ENCODE measurements at places on chromosomes 5 and 9. TPM values are rescaled to one million over a fixed set of nuclear protein-coding genes. Genes with fewer than 3 reads are reported as not detected.

- DNase-seq = no peak
Observed at GRCh38 chr9:16031971-16032370, 479.1 kb downstream of the CCDC171 start.

GRCh38 chr9:137953683-137954438 is 76.3 kb downstream of the CACNA1B start:
- DNase-seq = no peak

DNA sequence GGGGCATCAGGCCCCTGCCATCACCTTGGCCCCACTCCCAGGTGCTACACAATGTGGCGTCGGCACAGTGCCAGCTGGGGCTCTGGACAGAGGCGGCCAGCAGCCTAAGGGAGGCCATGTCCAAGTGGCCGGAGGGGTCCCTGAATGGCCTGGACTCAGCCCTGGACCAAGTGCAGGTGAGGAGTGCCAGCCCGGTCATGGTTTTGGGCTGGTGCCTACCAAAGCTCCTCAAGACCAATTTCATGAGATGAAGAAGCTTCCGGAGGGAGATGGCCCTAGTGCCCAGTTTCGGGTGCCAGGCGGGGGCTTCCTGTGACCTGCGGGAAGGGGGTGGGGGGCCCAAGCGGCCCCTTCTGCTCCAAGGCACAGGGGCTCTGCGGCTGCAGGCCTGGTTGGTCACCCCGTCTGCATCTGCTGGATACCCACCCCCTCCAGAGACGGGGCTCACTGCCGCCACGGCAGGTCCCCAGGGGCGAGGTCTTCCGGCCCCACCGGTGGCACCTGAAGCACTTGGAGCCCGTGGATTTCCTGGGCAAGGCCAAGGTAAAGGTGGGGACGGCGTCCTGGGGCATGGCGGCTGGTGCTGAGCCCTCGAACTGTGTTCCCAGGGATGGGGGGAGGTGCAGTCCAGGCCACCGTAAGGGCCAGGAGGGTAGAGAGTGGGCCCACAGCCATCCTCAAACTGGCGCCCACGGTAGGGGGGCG is 5.8 kb downstream of the NOXA1 start:
- no peak for DNase-seq

GRCh38 chr5:141623186-141623585 is 4.4 kb upstream of the DIAPH1 start:
- no peak for DNase-seq

IL4 gene
- not detected for polyA plus RNA-seq

DNA sequence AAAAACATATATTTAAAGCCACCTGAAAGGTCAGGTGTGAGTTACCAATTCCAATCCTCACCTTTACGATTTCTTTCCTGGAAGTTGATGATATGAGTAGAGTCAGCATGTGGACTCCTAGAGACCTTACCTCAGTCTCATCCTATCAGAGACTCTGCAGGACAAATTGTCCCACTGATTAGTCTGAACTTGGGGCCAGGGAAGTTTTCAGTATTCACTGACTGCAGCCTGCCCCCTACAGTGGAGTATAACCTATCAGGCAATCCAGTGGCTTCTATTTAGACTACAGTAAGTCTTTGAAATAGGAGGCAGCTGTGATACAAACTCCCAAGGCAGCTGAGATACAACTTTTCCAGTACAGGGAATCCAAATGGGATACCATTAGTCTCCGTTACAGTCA is 449.4 kb upstream of the CDH10 start:
- no peak for DNase-seq

- no peak for DNase-seq
Observed at GRCh38 chr5:75522542-75522941, 10.9 kb downstream of the POLK start.

PLPP7 gene
- polyA plus RNA-seq = 2.0 TPM

GRCh38 chr5:162026803-162027202 is 40.8 kb upstream of the GABRG2 start:
- DNase-seq = no peak

DNA sequence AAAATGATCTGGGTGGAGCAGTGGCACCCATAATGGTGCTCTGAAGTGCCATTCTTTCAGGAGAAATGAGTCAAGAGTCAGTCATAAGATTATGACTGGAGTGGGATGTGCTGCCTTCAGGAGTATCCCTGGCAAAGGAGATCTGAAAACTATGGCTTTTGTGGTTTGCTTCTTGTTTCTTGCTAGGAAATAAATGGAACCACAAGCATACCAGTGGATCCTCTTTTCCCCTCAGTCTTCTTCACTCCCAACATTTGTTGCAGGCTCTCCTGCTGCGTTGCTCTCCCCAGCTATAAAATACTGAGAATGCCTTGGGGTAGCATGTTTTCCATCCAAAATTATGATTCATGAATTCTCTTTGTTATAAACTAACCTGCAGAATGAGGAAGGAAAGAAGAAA is 199.1 kb downstream of the NNT start:
- DNase-seq = no peak

SLC1A1 gene
- polyA plus RNA-seq = 22.2 TPM

- DNase-seq = no peak
Observed at GRCh38 chr9:123548741-123549545, 192.9 kb downstream of the CRB2 start.

TRPM6 gene
- polyA plus RNA-seq = 1.1 TPM

DNA sequence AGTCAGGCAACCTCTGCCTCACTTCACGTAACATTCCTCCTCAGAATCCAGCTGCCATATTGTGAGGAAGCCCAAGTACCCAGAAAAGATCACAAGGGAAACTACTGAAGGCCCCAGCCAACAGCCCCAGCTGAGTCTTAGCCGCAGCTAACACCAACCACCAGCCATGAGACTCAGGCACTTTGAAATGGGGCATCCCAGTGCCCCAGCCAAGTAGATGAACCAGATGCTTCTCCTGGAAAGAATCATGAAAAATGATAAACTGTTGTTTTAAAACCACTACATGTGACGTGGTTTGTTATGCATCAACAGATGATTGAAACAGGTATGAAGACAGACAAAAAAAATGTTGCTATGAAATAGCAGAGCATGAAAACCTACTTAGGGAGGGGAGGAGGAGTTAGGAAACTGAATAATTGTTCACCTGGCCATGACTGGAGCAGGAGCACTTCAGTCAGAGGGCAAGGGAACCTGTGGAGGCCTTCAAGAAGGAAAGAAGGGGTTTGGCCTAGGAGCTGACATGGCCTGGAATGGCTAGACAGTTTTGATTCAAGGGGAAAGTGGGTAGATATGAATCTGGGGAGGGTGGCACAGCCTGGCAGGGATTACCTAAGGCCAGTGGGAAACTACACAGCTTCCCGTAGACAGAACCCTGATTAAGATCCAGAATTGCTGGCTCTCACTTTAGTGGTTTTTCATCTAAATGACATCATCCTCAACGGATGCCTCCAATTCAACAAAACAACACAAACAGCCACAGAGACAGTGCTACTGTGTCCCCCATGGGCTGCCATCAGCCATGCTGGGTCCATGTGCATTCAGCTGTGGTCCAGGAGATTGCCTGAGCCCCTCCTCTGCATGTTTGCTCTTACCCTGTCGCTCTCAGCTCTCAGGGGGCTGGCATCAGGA is 211.6 kb downstream of the SYK start:
- no peak for DNase-seq

DNA sequence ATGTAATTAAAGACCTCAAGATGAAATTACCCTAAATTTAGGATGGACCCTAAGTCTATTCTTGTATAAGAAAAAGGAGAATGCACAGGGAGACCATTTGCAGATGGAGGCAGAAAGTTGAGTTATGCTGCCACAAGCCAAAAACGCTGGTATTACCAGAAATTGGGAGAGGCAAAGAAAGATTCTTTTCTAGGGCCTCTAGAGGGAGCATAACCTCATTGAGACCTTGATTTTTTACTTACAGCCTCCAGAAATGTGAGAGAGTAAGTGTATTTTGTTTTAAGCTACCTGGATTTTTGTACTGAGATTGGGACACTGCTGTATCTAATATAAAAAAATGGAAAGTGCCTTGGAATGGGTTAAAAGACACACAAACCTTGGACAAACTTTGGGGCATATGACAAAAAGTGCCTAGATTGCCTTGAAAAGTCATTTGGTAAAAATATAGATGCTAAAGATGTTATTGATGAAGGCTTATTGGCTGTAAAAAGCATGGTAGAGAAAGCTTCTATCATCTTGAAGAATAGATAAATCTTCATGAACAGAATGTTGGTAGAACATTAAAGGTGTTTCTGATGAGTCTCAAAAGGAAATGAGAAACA is 174.7 kb upstream of the PRDM9 start:
- no peak for DNase-seq

GRCh38 chr9:96217294-96217707 is 84.7 kb downstream of the HSD17B3 start:
- DNase-seq = no peak

PHYHD1 gene
- 57.0 TPM for polyA plus RNA-seq

DNA sequence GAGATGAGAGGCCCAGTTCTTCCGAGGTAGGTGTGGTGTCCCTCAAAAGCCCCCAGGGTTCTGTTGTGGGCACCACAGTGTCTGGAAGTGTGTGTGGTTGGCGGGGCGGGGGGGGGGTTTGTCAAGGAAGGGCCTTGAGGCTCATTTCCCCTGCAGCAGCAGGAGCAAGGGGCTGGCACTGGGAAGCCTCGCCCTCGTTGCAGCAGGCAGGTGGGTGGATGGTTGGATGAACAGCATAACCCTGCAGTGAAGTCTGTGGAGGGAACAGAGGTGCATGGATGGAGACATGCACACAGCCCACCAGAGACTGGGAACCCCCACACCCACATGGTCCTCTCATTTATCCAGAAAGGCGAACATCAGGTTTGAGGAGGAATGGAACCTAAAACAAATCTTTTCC is 2.0 kb upstream of the SPATA31E1 start:
- DNase-seq = no peak

DNA sequence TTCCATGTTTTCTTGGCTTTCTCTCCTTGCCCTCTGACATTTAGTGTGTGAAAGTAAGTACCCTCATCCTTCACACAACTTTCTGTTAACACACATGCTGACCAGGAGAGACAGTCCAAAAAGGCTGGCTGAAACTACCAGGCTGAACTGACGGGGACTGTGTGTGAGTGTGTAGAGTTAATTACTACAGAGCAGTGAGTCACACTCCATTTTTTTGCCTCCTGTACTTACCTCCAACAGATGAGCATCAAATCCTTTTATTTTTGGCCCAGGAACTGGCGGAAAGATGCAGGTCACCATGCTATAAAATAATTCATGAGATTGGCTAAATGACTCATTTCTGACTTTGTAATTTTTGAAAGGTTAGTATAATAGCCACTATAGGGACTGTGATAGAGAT is 20.2 kb upstream of the AGXT2 start:
- DNase-seq = no peak

RAB3C gene
- 4.8 TPM for polyA plus RNA-seq

DNA sequence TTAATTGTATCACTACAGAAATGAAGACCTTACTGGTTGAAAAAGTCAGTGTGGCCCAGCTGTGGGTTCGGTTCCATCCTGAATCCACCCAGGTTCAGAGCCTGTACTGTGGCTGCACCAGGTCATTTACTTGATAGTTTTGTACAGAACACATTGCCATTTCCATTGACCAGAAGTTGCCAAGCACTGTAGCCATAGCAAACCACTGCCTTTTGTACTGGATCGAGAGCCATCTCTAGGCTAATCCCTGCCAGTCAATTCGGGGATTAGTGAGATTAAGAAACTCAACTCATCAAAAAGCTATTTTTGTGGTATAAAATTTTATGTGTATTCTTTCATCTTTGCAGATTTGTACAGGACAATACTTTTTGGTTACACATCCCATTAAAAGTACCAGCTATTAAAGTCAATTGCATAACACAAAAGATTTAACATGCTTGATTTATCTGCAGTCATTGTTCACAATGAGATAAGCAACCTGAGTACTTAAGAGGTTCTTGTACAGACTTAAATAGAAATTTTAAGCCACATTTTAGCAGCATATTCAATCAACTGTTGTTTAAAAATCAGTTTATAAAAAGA is 108.5 kb upstream of the OTULINL start:
- no peak for DNase-seq

DNA sequence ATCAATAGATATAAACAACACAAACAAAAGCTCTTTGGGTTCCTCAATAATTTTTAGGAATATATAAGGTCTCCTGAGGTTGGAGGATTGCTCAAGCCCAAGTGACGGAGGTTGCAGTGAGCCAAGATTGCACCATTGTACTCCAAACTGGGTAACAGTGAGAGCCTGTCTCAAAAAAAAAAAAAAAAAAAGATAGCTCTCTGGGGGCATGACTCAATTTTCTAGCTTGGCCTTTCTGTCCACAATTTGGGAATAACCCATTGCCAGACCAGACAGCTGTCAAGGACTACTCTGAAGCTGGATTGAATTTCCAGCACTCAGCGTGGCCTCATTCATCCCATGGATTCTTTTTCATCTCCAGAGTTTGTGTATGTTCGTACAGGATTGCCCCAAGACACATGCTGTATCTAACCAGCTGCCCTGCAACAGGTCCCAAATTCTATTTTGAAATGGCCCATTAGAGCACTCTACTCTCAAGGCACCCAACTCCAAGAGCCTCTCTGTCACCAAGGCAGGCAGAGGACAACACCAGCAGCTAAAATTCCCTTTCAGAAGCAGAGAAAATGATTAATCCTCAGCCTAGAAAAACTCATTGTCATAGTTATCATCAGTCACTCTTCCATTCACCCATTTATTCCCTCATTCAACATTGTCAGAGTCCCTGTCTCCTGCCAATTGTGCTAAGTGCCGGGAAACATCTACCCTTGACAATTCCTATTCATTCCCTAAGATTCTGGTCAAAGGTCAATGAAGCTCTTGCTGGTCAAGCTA is 8.7 kb downstream of the FAM193B start:
- DNase-seq = no peak

GRCh38 chr9:93378276-93378675 is 73.2 kb upstream of the FAM120A start:
- no peak for DNase-seq

QRFP gene
- 0.47 TPM for polyA plus RNA-seq

IRX2 gene
- polyA plus RNA-seq = 24.0 TPM

GRCh38 chr9:34674440-34674839 is 12.0 kb upstream of the CCL27 start:
- DNase-seq = no peak

- no peak for DNase-seq
Observed at GRCh38 chr9:134335486-134336220, 9.4 kb downstream of the RXRA start.

BRINP1 gene
- polyA plus RNA-seq = 4.9 TPM

FBN2 gene
- 91.5 TPM for polyA plus RNA-seq

GRCh38 chr5:98709681-98710080 is 63.8 kb upstream of the RGMB start:
- no peak for DNase-seq

PCDHB16 gene
- polyA plus RNA-seq = 5.0 TPM

DNA sequence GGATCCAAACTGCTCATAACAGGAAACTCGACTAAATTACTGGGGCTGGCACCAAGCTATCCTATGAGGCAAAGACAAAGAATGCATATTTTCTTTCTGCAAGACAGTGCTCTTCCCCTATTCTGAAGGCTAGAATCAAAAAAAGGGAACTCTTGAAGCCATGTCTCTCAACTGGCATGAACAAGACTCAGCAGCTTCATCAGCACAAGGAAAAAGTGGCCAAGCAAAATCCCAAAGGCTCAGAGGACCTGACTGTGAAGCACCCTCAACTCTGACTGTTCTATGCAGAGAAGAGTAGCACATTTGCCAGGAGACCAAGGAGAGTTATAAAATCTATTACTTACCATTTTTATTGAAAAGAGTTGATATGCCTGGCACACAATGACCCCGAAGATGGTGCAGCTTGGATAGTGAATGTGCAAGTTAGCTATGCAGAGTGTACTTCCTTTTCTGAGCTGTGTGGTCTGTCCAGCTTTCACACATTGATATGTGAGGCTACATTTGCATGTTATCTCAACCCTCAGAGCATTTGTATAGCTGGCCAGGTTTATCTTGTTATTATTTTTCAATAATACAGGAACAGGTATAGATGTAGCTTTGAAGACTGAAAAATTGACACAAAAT is 51.0 kb upstream of the FYB1 start:
- DNase-seq = no peak

Data from right renal cortex interstitium (tissue), 3 donors.